ENCODE measurements at places on chromosomes 12 and 14. TPM values are rescaled to one million over a fixed set of nuclear protein-coding genes. Genes with fewer than 3 reads are reported as not detected.

NAA30 gene
- 21.4 TPM for total RNA-seq

PPM1H gene
- total RNA-seq, result 25.4 TPM

DHRS2 gene
- total RNA-seq, result 0.89 TPM

PRPH gene
- total RNA-seq, result 0.62 TPM

- no peaks in the 10 kb centered on the region for H3K4me1 ChIP-seq
- no peak overlapping the region for H3K4me3 ChIP-seq
- no peak overlapping the region for H3K27ac ChIP-seq
- DNase-seq, result no peak
- H3K27me3 ChIP-seq, result no peaks in the 10 kb centered on the region
- peaks cover 11% of the 10 kb centered on the region for H3K36me3 ChIP-seq
Observed at GRCh38 chr12:111850526-111850925, 8.5 kb downstream of the MAPKAPK5 start.

Measured in progenitor cell of endocrine pancreas (in vitro differentiated cells).